ENCODE measurements at places on chromosomes 5 and 9.

DNA sequence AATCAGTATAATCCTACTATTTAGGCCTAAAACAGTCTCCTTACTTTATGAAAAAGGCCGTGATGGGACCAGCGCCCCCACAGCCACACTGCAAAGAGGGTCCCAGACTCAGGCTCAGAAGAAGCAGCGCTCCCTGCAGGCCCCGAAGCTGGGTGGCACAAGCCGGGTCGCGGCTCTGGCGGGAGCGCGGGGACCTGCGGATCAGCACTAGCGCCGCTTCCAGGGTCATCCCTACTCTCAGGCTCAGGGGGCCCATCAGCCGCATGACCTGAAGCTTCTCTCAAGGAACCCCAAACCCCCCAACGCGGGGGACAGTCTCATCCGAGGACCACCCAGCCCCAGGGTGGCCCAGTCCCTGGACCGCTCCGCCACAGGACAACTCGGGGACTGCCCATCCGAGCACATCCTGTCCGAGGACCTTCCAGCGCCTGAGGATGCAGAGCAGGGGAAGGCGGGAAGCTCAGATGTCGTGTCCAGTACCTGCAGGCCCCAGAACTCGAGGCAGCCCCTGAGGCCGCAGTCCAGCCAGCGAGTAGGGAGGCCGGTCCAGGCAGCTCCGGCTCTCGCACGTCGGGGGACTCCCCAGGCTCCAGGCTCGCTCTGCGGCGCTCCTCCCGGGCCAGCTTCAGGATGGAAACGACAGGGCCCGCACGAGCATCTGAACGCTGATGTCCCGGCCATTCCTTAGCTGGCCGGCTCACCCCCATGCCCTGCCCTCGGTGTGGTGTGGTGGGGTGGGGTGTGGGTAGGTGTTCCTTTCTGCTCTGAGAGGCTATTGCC, 32.4 kb upstream of the CDK20 start:
- DNase-seq = no peak

DNA sequence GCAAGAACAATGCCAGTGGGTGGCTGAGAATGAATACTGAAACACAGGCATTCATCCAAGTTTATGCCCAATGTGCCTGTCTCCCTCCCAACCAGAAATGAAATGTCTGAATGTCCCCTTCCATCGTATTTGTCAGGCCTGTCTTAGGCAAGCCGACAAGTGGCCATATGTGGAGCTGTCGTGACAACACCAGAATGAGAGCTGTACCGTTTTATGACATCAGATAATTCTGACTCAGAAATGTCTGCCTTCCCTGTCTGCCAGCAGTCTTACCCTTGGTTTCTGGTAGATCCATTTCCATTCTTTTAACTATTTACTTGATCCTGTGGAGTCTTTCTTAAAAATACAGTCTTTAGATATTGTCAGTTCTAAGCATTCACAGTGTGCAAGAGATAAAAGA, 211.8 kb downstream of the NR3C1 start:
- DNase-seq = no peak

- DNase-seq = no peak
These were observed 26.1 kb downstream of the TNIP1 start for GRCh38 chr5:151054709-151055108.

GRCh38 chr9:129569502-129570449, 51.1 kb downstream of the C9orf50 start:
- DNase-seq = no peak

DNA sequence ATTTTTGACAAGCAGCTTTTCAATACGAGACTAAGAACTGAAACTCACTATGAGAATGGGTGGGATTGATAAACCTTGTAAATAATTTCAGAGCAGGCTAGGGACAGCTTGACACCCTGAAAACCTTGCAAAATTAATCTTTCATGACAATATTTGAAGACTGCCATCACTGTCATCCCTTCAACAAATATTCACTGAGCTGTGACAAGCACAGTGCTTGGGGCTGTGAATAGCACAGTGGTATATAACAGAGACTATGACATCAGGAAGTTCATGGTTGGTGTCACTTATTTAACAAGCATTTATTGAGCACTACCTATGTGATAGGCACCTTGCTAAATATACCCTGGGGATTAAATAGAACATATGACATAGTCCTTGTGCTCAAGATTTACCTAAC, 741.0 kb upstream of the RIOK2 start:
- DNase-seq = no peak

GRCh38 chr9:79492092-79493009, 79.4 kb upstream of the TLE4 start:
- no peak for DNase-seq

DNA sequence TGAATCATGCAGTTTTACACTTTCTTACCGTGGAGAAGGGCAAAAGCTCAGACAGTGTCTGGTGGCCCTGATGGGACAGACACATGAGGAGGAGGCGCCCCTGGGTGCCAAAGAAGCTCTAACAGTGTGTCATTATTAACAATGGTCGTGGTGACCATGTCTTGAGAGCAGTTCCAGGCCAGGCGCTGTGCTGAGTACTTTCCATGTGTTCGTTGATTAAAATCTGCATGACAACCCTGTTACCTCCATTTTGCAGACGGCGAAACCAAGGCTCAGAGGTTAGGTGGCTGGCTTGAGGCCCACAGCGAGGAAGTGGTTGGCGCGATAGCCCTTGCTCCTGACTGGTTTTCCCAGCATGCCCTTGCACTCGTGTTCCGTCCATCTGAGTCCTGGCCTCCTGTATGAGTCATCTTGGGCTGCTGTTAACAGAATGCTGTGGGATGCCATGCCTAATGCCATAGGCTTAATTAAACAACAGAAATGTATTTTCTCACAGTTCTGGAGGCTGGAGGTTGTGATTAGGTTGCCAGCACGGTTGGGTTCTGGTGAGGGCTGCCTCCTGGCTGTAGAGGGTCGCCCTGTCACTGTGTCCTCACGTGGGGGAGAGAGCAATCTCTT, 92.0 kb downstream of the AMBP start:
- DNase-seq = no peak

DNA sequence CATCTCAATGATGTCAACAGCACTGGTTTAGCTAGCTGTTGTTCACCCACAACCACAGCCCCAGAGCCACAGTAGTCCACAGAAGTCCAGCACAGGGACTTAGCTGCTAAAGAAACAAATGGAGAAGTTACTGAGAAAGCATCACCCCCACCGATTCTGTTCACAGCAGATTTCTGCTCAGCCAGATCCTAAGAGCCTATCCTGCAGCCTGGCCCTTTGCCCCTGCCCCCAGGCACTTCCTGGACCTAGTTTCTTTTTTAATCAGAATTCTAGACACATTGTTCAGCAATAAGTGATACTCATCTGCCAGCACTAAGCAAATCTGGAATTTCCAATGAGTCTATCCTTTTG, 7.4 kb downstream of the B4GALT1 start:
- DNase-seq = no peak

DNA sequence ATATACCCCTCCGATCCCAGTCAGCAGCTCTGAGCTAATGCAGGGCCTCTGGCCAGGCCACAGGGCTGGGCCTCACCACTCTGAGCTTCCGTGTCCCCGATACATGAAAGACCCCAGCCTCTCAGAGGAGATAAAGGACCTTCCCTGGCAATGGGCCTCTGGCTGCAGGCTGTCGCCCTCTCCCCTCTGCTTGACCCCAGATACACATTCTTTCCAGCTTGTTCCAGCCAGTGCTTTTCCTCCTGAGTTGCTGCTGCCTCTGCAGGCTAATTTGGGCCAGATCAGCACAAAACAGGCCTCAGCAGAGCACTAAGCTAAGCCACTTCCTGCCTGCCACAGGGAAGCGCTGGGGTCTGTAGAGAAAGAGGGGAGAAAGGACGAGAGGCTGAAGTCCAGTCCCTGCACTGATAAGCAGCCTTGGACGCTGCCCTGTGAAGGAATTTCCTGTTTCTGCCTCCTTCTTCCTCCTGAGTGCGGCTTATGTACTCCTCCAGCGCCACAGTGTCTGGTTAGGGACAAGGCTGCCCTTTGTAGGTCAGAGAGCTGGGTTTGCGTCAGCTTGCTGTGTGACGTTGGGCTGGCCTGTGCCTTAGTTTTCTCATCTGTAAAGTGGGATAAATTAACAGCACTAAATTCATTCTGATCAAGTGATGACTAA, 73.0 kb upstream of the IL17B start:
- no peak for DNase-seq

- no peak for DNase-seq
These were observed 223.0 kb downstream of the IRX1 start for GRCh38 chr5:3818624-3819023.

DNA sequence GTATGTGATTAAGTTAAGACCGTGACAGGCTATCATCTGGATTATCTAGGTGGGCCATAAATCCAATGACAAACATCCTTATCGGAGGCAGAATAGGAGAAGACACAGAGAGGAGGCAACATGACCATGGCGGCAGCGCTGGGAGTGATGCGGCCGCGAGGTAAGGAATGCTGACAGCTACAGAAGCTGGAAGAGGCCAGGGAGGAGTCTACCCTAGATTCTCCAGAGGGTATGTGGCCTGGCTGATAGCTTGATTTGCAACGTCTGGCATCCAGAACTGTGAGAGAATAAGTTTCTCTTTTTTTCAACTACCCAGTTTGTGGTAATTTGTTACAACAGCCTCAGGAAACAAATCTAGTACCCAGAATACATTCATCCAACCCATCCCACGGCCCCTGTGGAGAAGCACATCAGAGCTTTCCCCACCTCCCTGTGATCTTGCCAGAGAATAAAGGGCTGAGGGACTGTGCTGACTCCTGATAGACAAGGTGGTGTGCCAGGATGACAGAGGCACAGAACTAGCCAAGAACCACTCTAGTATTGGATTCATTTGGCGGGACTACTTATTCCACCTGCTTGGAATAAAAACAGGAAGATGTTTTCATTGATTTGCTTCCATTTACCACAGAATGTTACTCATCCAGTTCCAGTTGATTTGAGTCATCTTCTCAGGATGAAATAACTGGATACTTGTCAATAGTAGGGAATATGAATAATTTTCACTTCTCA, 187.4 kb downstream of the MAN2A1 start:
- DNase-seq = no peak

DNA sequence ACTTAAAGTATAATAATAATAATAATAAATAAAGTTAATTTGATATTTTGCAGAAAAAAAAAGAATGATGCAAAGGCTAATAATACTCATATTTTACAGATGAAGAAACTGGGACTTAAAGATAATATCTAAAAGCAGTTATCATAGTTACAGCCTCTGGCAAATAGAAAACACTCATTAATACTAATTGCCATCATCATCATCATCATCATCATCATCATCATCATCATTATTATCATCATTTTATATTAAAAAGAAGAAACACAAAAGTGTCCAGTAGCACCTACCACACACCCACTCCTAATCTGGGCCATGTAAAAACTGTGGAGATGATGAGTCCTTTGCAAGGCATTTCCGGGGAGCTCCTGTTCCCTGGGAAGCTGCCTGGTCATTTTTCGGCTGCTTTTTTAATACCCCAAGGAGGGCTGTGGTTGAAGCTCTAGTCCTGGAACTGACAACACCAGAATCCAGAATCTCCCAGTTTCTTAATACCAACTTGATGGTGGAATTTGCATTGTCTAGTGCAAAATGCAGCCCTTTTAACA, 70.8 kb downstream of the HTR4 start:
- DNase-seq = no peak

- DNase-seq = no peak
These were observed 2.0 kb downstream of the PDLIM7 start for GRCh38 chr5:177495243-177496060.

- DNase-seq = no peak
These were observed 279.4 kb upstream of the GRIA1 start for GRCh38 chr5:153211076-153211475.

- no peak for DNase-seq
These were observed 64.2 kb downstream of the CFAP77 start for GRCh38 chr9:132474253-132474652.

GRCh38 chr5:34857161-34857560, 18.2 kb downstream of the TTC23L start:
- no peak for DNase-seq

DNA sequence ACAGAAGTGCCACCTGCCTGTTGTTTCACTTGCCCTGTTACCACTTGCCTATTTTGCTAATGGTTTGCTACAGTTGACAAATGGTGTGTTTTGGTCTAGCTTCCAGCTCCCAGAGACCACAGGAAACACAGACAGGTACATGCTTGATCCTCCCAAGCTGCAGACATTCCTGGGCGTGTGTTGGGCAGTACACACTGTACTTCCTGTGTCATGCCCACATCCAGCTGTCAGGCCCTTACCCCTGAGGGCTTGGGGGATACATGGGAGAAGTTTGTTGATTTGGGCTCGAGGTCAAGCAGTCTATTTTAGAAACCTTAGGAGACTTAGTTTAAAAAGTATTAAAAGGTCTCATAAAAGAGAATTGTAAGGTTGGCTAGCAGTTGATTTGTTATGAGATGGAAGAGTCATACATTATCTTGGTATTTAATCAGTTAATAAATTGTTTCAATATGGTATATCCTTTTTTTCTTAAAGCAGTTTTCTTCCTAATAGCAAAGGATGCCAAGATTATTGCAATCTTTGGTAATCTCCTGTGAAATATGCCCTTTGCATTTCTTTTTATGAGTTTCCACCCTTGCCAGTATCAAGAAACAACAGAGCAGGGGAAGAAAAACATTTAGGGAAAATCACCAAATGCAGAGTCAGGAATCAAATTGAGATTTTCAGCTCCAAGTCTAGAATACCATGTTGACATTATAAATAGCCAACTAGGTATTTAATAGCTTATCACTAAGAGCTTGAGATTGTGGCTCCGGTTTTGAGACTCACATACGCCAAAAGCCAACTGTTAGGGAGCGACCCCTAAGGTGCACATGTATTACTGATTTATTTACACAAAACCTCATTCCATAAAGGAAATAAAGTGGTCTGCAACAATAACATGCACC, 52.3 kb upstream of the CD180 start:
- DNase-seq = no peak

DNA sequence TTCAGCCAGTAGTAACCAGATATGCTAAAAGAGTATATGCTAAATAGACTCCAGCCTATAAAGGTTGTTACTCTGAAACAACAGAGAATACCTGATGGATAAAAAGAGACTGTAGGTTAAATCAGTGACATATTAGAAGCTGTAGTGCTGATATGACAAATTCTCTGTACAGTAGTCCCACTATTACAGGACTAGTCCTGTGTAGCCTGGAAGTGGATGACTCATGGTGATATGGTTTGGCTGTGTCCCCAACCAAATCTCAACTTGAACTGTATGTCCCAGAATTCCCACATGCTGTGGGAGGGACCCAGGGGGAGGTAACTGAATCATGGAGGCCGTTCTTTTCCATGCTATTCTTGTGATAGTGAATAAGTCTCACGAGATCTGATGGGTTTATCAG, 276.2 kb upstream of the POU5F2 start:
- DNase-seq = no peak

GRCh38 chr5:35828082-35828598, 28.6 kb upstream of the IL7R start:
- DNase-seq = no peak

- no peak for DNase-seq
These were observed 22.2 kb upstream of the CLPTM1L start for GRCh38 chr5:1367149-1367548.
